ENCODE measurements at places on chromosomes 13 and 19. TPM values are rescaled to one million over a fixed set of nuclear protein-coding genes. Genes with fewer than 3 reads are reported as not detected.

KLF1 gene
- total RNA-seq = not detected

ATF5 gene
- total RNA-seq = 106 TPM

EID2 gene
- 5.7 TPM for total RNA-seq

MEDAG gene
- total RNA-seq = 325 TPM

FFAR1 gene
- not detected for total RNA-seq

THSD1 gene
- 4.8 TPM for total RNA-seq

GPR183 gene
- total RNA-seq = not detected

UBL3 gene
- total RNA-seq = 21.1 TPM

NKPD1 gene
- 0.25 TPM for total RNA-seq

GRCh38 chr13:63351533-63351932 is 1935.9 kb upstream of the PCDH20 start:
- no peak for DNase-seq

DNA sequence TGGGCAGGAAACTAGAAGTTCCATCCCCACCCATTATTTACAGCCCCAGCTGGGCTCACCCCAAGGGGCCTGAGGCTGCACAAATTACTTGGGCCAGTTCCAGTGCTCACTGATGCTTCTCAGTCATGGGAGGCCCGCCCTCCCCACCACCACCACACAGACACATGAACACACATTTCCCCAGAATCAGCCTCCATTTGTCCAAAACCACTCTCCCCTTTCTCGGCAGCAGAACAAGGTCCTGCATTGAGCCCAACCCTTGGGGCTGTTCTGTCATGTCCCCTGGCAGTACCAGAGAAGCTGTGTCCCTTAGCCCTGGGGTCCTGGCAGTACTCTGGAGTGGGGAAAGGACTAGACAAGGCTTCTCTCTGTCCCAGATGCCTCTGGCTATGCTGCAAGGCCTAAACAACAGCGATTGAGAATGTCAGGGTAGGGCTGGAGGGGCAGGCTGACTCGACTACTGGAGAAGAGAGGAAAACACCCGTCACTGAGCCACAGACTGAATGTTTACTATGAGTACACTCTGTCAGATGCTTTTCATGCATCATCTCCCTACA is 21.8 kb downstream of the SAMD4B start:
- DNase-seq = peak; percentile 78

DNA sequence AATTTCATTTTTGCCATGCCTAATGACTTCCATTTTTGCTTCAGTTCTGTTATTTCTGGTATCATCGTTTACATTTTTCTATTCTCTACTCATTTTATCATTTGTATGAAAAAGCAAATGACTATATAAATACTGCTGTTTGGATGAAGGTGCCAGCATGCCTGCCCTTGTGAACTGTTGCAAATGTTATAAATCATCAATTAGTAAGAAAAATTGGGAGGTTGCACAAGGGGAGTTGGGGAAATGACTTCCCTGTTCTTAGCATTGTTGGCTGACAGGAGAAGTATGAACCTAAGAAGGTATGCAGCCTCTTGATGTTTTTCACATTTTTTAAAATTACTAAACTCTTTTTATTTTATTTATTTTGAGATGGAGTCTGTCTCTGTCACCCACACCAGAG is 15.1 kb downstream of the SAFB start:
- peak; percentile 48 for DNase-seq

- no peak for DNase-seq
These were observed 13.2 kb downstream of the CLEC4G start for GRCh38 chr19:7718668-7719067.

DNA sequence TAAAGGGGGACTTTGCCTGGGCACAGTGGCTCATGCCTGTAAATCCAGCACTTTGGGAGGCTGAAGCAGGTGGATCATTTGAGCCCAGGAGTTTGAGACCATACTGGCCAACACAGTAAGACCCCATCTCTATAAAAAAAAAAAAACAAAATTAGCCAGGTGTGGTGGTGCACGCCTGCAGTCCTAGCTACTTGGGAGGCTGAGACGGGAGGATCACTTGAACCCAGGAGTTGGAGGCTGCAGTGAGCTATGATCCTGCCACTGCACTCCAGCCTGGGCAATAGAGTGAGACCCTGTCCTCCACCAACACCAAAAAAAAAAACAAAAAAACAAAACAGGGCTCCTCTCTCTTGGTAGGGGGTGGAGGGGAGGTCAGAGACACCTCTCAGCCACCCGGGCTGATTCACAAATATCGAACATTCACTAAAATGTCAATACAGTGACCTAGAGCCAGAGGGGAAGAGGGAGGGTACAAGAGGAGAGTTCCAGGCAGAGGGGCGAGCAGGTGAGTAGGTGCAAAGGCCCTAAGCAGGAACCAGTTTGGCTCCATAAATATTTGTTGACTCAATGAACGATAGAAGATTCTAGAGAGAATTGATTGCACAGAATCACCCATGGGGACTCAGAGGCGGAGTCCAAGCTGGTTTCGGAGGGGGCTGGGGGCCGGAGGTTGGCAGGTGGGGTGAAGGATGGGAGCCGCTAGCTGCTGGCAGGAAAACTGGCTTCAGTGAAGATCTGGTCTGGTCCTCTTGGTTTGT is 1.0 kb upstream of the CREB3L3 start:
- no peak for DNase-seq

DNA sequence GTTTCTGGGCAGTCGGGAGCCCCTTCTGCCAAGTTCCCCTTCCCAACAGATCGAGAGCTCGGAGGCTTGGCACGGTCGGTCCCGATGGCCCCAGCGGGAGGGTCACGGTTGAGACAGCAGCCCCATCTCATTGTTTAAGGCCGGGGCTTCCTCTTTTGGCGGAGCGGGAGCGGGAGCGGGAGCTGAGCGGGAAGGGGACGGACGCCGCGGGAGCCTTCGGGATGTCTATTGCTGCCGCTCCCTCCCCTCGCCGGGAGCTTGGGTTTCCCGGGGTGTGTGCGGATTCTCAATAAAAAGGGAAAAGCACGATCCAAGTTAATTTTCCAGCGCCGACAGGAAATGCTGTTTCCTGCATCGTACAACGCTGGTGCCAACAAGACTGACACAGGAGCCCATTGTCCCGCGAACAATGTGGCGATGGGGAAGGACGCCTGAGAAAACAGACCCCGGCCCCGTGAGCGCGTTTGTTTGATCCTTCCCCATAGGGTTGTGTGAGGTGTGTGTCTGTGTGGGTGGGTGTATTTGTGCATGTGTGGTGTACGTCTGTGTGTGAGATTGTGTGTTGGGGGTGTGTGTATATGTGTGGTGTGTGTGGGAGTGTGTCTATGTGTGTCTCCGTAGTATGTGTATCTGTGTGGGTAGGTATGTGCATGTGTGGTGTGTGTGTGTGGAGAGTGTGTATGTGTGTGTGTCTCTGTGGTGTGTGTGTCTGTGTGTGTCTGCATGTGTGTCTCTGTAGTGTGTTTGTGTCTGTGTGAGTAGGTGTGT is 36.3 kb upstream of the FLT1 start:
- peak; percentile 12 for DNase-seq

DNA sequence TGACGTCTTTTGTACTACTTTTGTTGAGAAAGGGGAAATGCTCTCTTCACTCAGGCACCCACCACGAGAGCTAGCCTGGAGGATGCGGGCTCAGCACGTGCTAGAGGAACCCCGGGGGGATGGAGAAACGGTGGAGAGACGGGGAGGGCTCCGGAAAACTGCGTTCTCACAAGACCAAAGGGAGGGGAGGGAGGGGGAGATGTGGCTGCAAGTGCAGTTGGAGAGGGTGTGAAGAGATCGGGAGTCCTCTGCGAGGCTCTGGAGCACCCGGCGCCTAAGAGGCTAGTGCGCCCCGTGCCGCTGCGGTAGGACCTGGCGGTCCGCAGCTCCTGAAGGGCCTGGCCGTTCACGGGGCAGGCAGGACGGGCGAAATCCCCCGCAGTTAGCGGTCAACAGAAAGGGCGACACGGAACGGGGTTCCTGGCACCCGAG is 43.4 kb upstream of the XPO4 start:
- no peak for DNase-seq

GRCh38 chr19:17860331-17860992 is 752 bp downstream of the RPL18A start:
- no peak for DNase-seq

- no peak for DNase-seq
These were observed 63.9 kb downstream of the CEBPG start for GRCh38 chr19:33437393-33437820.

Measured in fibroblast of the aortic adventitia (primary cell).